ENCODE measurements at places on chromosomes 13 and 19. TPM values are rescaled to one million over a fixed set of nuclear protein-coding genes. Genes with fewer than 3 reads are reported as not detected.

The ZFP28 gene
- total RNA-seq, result 1.7 TPM

The EPSTI1 gene
- 14.9 TPM for total RNA-seq

The RYR1 gene
- 0.10 TPM for total RNA-seq

The CDX2 gene
- not detected for total RNA-seq

The SYT5 gene
- total RNA-seq, result 0.63 TPM

The PPP1R12C gene
- 45.8 TPM for total RNA-seq

The LILRA6 gene
- 16.9 TPM for total RNA-seq

The CALR3 gene
- total RNA-seq, result not detected

The ZNF480 gene
- 5.6 TPM for total RNA-seq

The CHST8 gene
- total RNA-seq, result 0.84 TPM

The DEDD2 gene
- 128 TPM for total RNA-seq

The CAPN12 gene
- 1.8 TPM for total RNA-seq

The N4BP2L1 gene
- total RNA-seq, result 45.2 TPM

The KLF2 gene
- total RNA-seq, result 184 TPM

The PDX1 gene
- total RNA-seq, result not detected

The SBK2 gene
- total RNA-seq, result not detected

The TMC4 gene
- total RNA-seq, result 0.31 TPM

The MEIOSIN gene
- total RNA-seq, result not detected

The PCDH9 gene
- 1.5 TPM for total RNA-seq

The DDA1 gene
- 13.7 TPM for total RNA-seq

The ANKLE1 gene
- total RNA-seq, result 0.94 TPM

The XRCC1 gene
- total RNA-seq, result 14.2 TPM

The PSG3 gene
- 0.10 TPM for total RNA-seq

The RGL3 gene
- not detected for total RNA-seq

The FIZ1 gene
- 2.2 TPM for total RNA-seq

The VSTM1 gene
- total RNA-seq, result 12.4 TPM

The GIPR gene
- 1.2 TPM for total RNA-seq

The PGLYRP1 gene
- total RNA-seq, result not detected

The ZNF226 gene
- 7.6 TPM for total RNA-seq

The IZUMO4 gene
- 2.9 TPM for total RNA-seq

The PRX gene
- 1.0 TPM for total RNA-seq

The ZNF723 gene
- total RNA-seq, result not detected

The NCR1 gene
- 10.4 TPM for total RNA-seq
